Stimulated activated CD4-positive, alpha-beta T cell treated with anti-CD3 and anti-CD28 coated beads, Interleukin-15, amount 100 ng/mL, for 48 hours (primary cell): ENCODE measurements at places on chromosomes 7 and 10.

- no peak for DNase-seq
These were observed 179.2 kb upstream of the MBL2 start for GRCh38 chr10:52951824-52952223.

DNA sequence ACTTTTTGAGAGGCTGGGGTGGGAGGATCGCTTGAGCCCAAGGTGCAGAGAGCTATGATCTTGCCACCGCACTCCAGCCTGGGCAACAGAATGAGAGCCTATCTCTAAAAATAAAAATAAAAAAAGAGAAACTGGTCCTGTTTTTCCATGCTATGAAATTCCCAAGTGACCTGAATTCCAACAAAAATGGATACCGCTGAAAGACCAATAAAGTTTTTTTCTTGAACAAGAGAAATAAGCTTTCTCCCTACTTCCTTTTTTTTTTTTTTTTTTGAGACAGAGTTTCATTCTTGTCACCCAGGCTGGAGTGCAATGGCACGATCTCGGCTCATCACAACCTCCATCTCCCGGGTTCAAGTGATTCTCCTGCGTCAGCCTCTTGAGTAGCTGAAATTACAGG, 12.5 kb upstream of the SEPHS1 start:
- DNase-seq, result no peak

GRCh38 chr10:119466655-119467054, 75.9 kb downstream of the RGS10 start:
- DNase-seq, result no peak

GRCh38 chr7:43844257-43844656, 25.1 kb downstream of the MRPS24 start:
- no peak for DNase-seq

DNA sequence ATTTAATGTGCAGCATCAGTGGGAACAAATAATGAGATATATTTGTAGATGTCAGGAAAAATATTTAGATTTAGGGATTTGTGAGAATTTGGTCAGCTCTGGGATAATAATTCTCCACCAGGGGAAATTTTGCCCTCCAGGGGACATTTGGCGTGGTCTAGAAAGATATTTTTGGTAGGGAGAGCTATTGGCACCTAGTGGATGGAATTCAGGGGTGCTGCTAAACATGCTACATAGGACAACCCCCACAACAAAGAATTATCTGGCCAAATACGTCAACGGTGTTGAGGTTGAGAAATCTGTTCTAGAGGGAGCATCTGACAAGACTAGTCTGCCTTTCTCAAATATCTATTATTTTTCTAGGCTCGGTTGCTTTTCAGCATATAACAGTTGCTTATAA, 2.1 kb downstream of the ADK start:
- DNase-seq, result no peak

DNA sequence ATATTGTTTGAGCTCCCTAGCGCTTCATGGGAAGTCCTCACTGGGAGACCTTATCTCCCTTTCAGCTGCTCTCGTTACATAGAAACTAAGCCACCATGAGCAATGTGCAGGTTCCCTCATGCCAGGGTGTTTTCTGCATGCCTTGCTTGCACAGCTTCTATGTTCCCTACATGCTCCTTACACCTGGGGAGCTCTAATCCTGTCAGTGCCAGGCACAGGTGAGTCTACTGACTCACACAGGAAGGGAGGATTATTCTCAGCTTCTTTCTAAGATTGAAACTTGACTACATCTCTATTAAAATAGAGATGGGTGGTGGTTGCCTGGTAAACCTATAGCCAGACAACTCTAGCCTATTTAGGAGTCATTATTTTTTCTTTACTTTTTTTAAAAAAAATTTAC, 375.7 kb upstream of the CDC14C start:
- DNase-seq, result no peak

- DNase-seq, result no peak
These were observed 29.0 kb downstream of the PRPF18 start for GRCh38 chr10:13615650-13616300.

DNA sequence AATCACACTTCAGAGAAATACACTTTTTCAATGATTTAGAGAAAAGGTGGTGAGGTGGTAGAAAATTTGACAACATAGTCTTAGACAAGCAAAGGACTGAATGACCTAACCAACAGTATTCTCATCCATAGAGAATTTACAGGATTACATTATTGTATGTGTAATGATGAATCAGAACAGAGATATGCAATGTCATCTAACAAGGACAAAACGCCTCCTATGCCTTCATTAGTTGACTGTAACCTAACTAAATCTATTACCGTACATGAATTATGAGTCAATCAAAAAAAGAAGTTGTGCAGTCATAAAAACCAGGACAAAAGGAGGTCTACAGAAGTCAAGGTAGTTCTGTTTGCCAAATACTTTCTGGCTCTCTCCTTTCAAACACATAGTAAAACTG, 66.5 kb downstream of the RAB11FIP2 start:
- DNase-seq, result no peak

- no peak for DNase-seq
These were observed 136.2 kb upstream of the NRBF2 start for GRCh38 chr10:62996925-62997324.

GRCh38 chr10:117710181-117710798, 167.7 kb downstream of the EMX2 start:
- DNase-seq, result no peak

GRCh38 chr7:133709036-133709880, 417.9 kb upstream of the LRGUK start:
- DNase-seq, result no peak

GRCh38 chr10:102449321-102450123, 1.8 kb downstream of the C10orf95 start:
- peak; percentile 79 for DNase-seq

GRCh38 chr10:13993673-13994089, 337.0 kb downstream of the FRMD4A start:
- DNase-seq, result no peak

- DNase-seq, result no peak
These were observed 8.9 kb downstream of the HOXA4 start for GRCh38 chr7:27121684-27122076.

DNA sequence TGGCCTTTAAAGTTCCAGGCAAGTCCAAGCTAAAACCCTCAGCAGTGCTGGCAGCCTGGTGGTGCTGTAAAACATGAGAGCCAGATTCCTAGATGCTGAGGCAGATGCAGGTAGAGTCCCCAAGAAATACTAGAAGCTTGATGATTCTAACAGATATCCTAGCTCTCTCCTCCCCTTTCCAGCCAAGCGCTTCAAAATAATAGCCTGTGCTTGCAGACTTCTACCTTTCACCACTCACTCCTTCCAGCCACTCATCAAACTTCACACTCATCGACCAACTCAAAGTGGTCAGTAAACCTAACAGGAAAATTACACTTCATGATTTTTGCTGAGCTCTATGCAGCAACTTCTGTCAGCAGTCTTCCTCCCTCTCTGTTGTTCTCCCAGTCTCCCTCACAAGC, 50.2 kb downstream of the LMBR1 start:
- DNase-seq, result no peak

GRCh38 chr7:2718296-2718965, 30.4 kb downstream of the AMZ1 start:
- DNase-seq, result no peak

GRCh38 chr7:149450821-149451220, 10.0 kb downstream of the ZNF777 start:
- DNase-seq, result no peak

GRCh38 chr10:15113766-15114165, 16.6 kb downstream of the RPP38 start:
- no peak for DNase-seq

DNA sequence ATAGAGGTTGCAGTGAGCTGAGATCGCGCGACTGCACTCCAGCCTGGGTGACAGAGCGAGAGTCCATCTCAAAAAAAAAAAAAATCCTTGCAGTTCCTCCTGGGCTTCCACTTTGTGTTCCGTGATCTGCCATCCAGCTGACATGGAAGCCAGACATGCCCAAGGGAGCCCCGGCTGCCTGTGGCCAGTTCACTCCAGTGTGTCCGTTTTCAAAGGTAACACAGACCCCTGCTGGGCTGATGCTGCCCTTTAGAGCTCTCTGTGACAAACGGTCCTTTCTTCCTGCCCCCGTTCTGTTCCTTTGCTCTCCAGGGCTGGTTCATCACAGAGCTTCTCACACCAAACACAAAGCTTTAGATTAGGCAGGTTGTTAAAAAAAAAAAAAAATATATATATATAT, 130.8 kb downstream of the CUL2 start:
- DNase-seq, result no peak

- DNase-seq, result no peak
These were observed 7.1 kb upstream of the KLF6 start for GRCh38 chr10:3791974-3792633.

- DNase-seq, result peak; percentile 50
These were observed 9.9 kb downstream of the NYAP1 start for GRCh38 chr7:100493476-100494264.

DNA sequence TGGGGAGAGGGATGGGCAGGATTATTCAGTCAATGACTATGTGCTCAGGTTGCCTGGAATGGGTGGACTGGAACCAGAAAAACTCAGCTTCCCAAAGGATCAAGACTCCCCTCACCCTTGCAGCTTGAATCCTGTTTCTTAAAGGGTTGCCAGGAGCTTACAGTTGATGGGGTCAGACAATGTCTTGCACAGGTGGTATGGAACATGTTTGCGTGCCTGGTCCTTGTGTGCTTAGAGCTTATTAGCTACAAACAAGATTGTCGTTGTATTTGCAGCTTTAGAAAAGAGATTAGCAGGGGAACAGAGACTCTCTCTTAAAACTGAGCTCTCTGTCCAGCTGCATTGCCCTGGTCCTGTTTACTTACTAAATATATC, 56.9 kb downstream of the PRR15 start:
- no peak for DNase-seq

GRCh38 chr7:64618785-64619456, 47.0 kb upstream of the ZNF107 start:
- no peak for DNase-seq

- no peak for DNase-seq
These were observed 112.7 kb downstream of the REEP3 start for GRCh38 chr10:63633677-63634487.

GRCh38 chr7:149773446-149774236, at the start of gene ZNF467:
Gene ZNF467, minus strand, starts transcription at chr7:149773588. Its CDS starts 2,556 bp downstream, at chr7:149771032.
- no peak for DNase-seq
